ENCODE measurements at places on chromosomes 3 and 15. TPM values are rescaled to one million over a fixed set of nuclear protein-coding genes. Genes with fewer than 3 reads are reported as not detected.

- peak; percentile 85 for DNase-seq
These were observed 114.6 kb downstream of the CYP19A1 start for GRCh38 chr15:51223771-51224229.

- DNase-seq: no peak
These were observed 779.4 kb downstream of the TUSC7 start for GRCh38 chr3:117488983-117489382.

DNA sequence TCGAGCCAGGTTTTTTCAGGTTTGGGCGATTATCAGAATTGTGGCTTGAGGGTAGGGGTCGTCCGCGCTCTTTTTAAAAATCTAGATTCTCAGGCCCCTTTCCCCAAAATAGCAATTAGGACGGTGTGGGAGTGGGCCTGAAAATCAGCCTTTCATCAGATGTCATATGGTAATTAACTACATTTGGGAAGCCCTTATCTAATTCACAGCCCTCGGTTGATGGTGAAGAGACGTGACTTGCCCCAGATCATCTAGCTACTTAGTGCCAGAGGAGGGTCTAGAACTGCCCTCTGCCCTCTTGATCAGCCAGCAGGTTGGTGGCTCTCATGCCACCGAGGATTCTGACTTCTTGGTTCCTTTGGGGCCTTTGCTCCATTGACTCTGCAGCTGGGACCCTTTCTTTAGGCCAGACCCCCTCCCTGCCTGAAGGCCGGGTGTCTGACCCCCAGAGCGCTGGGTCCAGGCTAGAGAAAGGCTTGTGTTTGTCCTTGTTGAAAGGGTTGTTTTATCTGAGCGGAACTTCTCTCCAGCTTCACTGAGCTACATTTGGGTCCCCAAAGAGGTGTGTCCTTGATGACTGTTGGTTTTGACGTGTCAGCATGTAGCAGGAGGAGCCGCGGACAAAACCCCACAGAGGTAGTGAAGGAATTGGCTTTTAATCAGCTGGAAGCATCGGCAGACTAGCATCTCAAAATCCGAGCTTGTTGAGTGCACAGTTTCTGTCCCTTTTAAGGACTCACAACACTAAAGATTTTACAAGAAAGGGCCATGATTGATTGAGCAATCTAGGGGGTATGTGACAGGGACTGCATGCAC lies 857 bp downstream of the AEN start:
- DNase-seq: peak; percentile 84

DNA sequence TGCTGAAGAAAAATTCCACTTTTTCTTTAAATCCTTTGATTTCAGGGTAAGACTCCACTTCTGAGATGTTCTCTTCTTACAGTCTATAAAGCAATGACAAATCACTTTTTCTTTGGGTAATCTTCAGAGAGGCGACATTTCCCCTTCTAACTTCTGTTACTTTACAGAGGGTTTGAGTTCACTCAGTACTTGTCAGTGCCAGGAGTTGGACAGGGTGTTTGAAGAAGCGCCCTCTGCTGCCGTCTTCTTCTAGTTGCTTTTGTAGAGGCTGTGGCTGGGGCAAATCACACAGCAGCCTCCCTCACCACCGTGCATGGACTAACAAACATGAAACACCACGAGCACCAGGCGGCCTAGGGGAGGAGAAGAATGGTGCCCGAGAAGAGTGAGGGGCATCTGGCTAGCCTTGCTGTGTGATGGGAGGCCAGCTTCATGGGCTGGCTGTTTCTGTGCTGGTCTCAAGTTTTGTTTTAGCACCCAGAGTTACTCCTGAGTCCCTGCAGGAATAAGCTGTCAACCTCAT lies at the start of gene CD80:
CD80 (minus strand) TSS at position 174 of the 523 bp plus-strand sequence. CDS start 1,886 bp downstream, outside the sequence.
- no peak for DNase-seq

- peak; percentile 15 for DNase-seq
These were observed 67.4 kb upstream of the TLE3 start for GRCh38 chr15:70164910-70165715.

- no peak for DNase-seq
These were observed 4.5 kb upstream of the POPDC2 start for GRCh38 chr3:119664850-119665379.

DNA sequence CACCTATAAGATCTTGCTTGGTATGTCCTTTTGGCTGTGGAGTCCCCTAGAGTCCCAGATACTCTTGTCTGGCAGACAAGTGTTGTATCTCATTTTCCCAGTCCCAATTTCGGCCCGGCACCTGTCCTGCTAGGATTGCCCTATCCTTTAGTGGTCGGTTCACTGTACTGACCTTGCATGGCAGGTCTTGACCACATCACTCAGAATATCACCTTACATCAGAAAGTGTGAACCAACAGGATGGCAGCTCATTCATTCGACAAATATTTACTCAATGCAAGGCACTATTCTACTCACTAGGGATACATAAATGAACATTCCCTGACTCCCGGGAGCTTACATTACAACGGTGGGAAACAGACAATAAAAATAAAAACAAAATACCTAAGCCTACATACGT lies 5.7 kb upstream of the CCDC80 start:
- peak; percentile 19 for DNase-seq

DNA sequence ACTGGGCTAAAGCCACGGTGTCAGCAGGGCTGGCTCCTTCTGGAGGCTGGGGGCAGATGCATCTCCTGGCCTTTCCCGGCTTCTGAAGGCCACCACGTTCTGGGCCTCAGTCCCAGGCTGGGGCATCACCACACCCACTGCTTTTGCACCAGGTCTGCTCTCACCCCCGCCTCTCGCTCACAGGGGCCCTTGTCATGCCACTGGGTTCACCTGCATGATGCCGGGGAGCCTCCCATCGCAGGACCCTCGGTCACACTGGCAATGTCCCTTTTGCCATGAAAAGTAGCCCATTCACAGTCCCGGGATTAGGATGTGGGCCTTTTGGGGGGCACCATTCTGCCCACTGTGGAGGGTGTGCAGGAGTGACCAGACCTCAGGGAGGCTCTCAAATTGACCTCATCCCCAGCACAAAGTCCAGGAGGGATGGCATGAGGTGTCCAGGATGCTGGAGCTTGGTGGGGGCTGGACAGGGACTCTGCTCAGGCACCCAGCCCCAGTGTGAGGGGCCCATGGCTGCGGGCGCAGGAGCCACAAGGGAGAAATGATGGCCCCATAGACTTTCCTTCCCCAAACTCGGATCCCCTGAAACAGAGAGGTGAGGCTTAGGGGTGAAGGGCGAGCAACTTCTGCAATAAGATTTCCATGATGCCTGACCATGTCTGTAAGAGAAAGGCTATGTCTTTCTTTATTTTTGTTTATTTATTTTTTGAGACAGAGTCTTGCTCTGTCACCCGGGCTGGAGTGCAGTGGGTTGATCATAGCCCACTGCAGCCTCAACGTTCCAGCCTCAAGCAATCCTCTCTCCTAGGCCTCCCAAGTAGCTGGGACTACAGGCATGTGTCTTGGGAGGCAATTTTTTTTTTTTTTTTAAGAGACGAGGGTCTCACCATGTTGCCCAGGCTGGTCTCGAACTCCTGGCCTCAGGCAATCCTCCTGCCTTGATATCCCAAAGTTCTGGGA lies 189.1 kb downstream of the GOLGA6L6 start:
- peak; percentile 92 for DNase-seq

Gene ZNF620
- total RNA-seq: 1.1 TPM

Gene NECTIN3
- 52.5 TPM for total RNA-seq

GRCh38 chr3:65824166-65824565 lies 214.6 kb downstream of the MAGI1 start:
- DNase-seq: no peak

DNA sequence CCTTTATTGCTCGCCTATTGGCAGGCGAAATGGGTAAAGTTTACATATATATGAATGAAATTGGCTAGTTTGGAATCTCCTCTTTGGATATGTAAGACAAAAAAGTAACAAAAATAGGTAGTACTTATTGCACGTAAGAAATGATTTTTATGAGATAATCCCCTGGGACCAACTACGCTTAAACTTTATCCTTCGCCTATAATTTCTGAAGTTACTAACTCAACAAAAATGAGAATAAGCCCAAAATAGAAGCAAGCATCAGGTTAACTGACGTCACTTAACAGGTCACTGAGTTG lies 438 bp upstream of the SLC49A4 start:
- DNase-seq: no peak

DNA sequence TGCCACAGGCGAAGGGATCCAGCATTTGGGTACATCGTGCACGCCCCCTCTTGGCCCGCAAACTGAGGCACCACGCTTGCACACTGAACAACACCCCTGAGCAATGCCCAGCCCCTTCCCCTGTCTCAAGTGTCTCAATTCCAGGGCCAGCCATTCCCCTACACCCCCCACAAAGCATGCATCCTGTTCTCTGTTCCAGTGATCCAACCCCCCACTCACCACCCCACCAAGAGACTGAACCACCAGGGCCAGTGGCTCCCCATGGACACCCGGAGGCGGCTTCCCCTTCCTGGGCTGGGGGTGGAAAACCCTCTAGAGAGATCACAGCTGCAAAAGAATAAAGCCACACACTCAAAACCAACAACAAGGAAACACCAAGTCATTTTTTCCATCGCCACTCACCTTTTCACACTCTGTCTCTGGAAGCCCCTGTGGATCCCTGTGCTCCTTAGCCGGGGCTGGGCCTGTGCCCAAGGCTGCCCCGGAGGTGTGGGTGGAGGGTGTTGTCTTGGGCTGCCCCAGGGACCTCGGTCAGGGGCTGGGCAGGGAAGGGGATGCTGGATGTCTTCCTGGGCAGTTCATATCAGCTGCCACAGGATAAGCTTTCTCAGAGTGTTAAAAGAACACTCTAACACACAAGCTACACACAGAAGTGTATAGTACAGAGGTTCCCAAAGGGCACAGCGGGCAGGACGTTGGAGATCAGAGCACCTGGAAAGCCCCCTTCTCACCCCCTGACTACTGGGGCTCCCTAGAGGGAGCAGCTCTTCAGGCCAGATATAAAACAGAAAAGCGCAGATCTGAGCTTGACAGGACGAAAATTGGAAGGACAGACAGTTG lies 92.5 kb downstream of the CHSY1 start:
- DNase-seq: no peak

DNA sequence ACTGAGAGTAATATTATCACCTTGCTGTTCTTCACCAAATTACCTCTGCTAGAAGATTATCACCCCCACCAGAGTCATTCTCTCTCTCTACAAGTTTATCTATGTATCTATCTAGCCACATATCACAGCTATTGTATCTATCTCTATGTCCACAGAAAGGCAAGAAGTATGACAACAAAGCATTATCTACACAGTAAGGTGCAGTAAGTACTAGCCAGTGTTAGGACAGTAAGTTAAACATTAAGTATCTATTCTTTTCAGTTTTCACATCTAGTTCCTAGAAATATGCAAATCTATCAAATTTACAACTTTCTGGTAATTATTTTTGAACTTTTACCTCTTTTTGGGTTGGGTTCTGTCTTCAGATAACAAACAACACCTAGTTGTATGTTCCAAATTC lies 26.5 kb upstream of the XXYLT1 start:
- DNase-seq: no peak

Gene GOLGA6A
- under 0.01 TPM for total RNA-seq

Gene C3orf70
- 1.4 TPM for total RNA-seq

DNA sequence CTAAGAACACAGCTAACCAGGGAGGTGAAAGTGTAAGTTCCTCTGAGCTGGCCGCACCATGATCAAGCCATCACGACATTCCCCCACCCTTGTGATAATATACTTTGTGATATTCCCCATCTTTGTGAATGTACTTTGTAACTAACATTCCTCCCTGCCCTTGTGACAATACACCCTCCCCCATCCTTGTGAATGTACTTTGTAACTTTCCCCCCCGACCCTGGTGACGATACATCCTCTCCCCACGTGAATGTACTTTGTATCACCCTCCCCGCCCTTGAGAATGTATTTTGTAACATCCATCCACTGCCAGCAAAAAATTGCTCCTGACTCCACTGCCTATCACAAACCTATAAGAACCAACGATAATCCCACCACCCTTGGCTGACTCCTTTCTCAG lies 20.2 kb upstream of the OR5H6 start:
- DNase-seq: no peak

Gene BSN
- under 0.01 TPM for total RNA-seq
